ENCODE measurements at places on chromosomes 4 and X. TPM values are rescaled to one million over a fixed set of nuclear protein-coding genes. Genes with fewer than 3 reads are reported as not detected.

The CT45A2 gene
- total RNA-seq = not detected

The ASMT gene
- total RNA-seq = not detected

DNA sequence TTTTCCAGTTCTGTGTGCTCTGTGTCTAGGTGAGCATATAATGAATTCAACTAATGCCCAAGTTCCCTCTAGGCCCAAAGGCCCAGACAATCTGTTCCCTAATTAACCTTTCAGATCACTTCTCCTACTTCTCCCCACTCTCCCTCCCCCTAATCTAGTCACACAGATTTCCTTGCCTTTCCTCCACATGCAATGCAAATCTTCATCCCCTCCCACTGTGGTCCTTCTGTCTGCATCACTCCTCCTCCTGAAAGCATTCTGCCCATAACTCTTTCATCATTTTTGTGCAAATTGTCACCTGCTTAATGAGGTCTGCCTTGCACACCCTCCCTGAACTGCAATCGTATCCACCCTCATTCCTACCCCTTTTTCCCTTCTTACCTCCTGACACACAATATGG is 346.6 kb downstream of the FBXO8 start:
- no peaks in the 10 kb centered on the region for H3K36me3 ChIP-seq
- no peaks in the 10 kb centered on the region for H3K27me3 ChIP-seq
- no peak overlapping the region for H3K27ac ChIP-seq
- H3K4me3 ChIP-seq = no peak overlapping the region
- no peaks in the 10 kb centered on the region for H3K4me1 ChIP-seq

GRCh38 chrX:78104447-78105176 is 564 bp downstream of the PGK1 start:
- H3K27ac ChIP-seq = peak overlapping the region; percentile 97
- peak; percentile 30 for DNase-seq
- H3K4me1 ChIP-seq = peaks cover 21% of the 10 kb centered on the region
- peaks cover 5% of the 10 kb centered on the region for H3K36me3 ChIP-seq
- no peaks in the 10 kb centered on the region for H3K27me3 ChIP-seq

GRCh38 chr4:30903502-30904214 is 183.5 kb downstream of the PCDH7 start:
- H3K4me1 ChIP-seq = no peaks in the 10 kb centered on the region
- H3K4me3 ChIP-seq = no peak overlapping the region
- H3K36me3 ChIP-seq = no peaks in the 10 kb centered on the region
- no peak overlapping the region for H3K27ac ChIP-seq
- no peaks in the 10 kb centered on the region for H3K27me3 ChIP-seq

The MID2 gene
- 18.5 TPM for total RNA-seq

DNA sequence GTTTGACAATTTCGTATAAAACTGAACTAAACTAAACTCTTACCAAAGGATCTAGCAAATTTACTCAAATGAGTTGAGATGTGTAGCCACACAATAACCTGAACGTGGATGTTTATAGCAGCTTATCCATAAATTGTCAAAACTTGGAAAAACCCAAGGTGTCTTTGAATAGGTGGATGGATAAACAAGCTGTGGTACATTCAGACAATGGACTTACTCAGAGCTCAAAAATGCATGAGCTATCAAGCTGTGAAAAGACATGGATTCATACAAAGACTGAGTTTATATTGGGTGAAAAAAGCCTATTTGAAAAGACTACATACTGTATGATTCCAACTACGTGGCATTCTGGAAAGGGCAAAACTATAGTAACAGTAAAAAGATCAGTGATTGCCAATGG is 69.5 kb downstream of the LARP1B start:
- H3K36me3 ChIP-seq = no peaks in the 10 kb centered on the region
- DNase-seq = no peak
- H3K4me1 ChIP-seq = no peaks in the 10 kb centered on the region
- no peak overlapping the region for H3K4me3 ChIP-seq

DNA sequence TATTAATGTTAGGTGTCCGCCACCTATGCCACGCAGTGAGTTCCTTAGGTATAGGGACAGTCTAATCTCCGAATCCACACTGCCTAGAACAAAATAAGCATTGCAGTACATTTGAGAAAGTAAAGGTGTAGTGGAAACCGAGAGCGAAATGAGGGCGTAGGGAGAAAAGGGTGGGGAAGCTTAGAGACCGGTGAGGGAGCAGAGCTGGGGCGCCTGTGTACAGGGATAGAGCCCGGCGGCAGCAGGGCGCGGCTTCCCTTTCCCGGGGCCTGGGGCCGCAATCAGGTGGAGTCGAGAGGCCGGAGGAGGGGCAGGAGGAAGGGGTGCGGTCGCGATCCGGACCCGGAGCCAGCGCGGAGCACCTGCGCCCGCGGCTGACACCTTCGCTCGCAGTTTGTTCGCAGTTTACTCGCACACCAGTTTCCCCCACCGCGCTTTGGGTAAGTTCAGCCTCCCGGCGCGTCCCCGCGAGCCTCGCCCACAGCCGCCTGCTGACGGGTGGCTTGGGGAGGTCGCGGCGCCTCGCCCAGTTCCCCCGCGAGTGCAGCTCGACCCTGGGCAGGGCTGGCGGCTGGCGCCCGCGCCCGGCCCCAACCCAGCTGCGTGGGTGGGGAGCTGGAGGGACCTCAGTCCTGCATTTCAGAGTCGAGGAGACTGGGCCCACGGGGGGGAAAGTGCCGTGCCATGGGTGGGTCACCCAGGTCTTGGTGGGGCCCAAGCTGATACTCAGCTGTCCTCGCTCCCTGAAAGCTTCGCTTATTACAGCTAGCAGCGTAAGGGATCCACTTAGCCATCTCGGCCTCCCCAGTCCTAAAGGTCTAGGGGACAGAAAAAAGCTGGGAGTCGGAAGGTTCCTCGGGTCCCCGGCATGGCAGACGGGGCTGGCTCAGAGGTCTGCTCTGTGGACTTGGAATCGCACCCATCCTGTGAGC is at the start of gene ANXA3:
Gene ANXA3 (plus strand): TSS at position 351 of the 932 bp plus-strand sequence. CDS start 2,704 bp downstream, outside the sequence.
- no peaks in the 10 kb centered on the region for H3K36me3 ChIP-seq
- no peaks in the 10 kb centered on the region for H3K27me3 ChIP-seq
- no peak within 1 kb of the TSS for H3K4me3 ChIP-seq
- no peak for DNase-seq
- H3K4me1 ChIP-seq = no peaks in the 10 kb centered on the region
- no peak within 1 kb of the TSS for H3K27ac ChIP-seq

DNA sequence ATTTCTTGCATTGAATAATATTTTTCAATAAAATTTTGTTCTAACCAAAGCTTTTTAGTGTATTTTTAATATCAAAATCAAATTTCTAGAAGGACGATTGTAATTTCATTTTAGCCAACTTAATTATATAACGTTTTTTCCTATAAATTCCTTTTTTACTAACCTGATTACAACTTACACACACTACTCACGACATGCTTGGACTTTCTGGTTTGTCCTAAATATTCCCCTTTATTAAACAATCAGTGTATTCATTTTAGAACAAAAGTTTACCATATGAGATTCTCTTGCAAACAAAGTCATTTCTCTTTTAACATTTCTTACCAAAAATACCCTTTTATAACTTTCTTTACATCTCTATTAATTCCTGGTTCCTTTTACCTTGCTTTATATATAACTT is 173.7 kb downstream of the PWWP3B start:
- DNase-seq = no peak
- H3K4me3 ChIP-seq = no peak overlapping the region
- H3K27me3 ChIP-seq = no peaks in the 10 kb centered on the region
- H3K36me3 ChIP-seq = no peaks in the 10 kb centered on the region

- no peaks in the 10 kb centered on the region for H3K27me3 ChIP-seq
- no peaks in the 10 kb centered on the region for H3K4me1 ChIP-seq
- no peaks in the 10 kb centered on the region for H3K36me3 ChIP-seq
Observed at GRCh38 chrX:139734996-139735395, 27.0 kb upstream of the MCF2 start.

GRCh38 chr4:172986114-172986513 is 182.5 kb upstream of the GALNT7 start:
- no peaks in the 10 kb centered on the region for H3K4me1 ChIP-seq
- no peak overlapping the region for H3K4me3 ChIP-seq
- H3K36me3 ChIP-seq = no peaks in the 10 kb centered on the region
- DNase-seq = no peak

Measured in naive thymus-derived CD4-positive, alpha-beta T cell (primary cell).